ENCODE measurements at places on chromosomes 12 and 14. TPM values are rescaled to one million over a fixed set of nuclear protein-coding genes. Genes with fewer than 3 reads are reported as not detected.

Gene FAM181A
- not detected for total RNA-seq

Gene SIX1
- 0.58 TPM for total RNA-seq

Gene DNAI7
- total RNA-seq, result not detected

Gene GLIPR1
- 13.3 TPM for total RNA-seq

Gene FRMD6
- 44.9 TPM for total RNA-seq

Gene SLC10A1
- total RNA-seq, result not detected

DNA sequence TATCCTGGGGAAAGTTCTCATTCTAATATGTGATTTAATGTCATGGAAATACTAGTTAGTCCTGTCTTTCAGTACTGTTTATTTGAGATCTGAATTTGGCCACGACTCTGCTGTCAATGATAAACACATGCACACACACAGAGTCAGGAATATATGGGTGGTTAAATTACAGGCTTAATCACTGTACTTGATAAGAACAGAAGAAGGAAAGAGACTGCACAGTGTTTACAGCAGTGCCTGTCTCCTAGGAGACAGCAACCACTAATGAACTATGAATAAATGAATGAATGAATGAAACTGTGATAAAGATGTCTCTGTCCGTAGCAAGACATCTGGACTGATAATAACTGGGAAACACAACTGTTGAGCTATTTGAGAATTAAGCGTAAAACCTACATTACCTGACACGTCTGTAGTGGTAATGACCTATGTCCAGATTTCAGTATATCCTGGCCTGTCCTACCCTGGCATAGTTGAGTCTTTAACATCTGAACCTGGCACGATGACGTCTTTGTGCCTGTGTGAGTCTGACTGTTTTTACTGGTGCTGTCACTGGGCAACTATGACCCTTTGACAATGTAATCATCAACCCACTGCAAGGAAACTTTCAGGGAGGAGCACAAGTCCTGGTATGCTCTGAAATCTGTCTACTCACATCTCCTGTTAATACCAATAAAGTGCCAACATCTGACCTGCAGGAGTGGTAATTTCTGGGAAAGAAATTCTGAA lies 524.6 kb downstream of the TMEM132D start:
- DNase-seq, result no peak

DNA sequence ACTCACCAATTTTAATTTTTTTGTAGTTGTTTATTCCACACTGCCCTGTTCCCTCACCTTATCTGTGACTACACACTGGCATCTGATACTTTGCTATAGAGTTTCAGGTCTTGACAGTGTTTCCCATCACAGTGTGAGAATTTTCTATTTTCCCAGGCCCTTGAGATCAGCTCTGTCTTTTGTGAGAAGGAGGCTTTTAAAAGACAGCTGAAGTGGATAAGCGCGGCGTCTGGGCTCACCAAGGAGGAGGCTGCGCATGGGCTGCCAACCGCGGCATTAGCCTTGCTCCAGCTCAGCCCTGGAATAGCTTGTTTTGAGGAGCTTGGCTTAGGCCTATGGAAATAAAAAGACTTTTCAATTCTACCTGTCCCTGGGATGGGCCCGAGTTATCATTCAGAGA lies 181.3 kb downstream of the RMST start:
- DNase-seq, result peak; percentile 80

- DNase-seq, result no peak
Observed at GRCh38 chr14:103104654-103105452, 10.3 kb downstream of the EXOC3L4 start.

- DNase-seq, result no peak
Observed at GRCh38 chr14:87992346-87992717, 650 bp downstream of the GALC start.

- no peak for DNase-seq
Observed at GRCh38 chr12:18551701-18552100, 186.1 kb downstream of the PLCZ1 start.

DNA sequence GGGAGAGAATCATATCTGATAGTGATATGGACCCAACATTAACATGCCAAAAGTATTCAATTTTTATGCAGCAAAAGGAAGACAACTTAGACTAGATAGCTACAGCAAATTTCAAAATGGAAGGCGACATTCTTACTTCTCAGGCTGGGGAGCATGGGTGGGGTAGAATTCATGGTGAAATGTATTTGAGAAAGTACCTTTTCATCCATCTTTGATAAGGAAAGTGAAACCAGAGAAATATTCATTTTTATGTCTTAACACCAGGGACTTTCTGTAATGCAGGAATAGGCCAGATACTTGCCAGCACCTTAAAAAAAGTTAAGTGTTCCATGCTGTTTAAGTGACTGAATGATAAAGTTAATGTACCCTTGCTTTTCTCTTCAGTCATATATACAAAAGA lies 13.4 kb downstream of the BTG1 start:
- no peak for DNase-seq

GRCh38 chr12:79274501-79275064 lies 410.0 kb downstream of the SYT1 start:
- DNase-seq, result no peak

- DNase-seq, result no peak
Observed at GRCh38 chr12:105167346-105167745, 59.8 kb downstream of the WASHC4 start.

- no peak for DNase-seq
Observed at GRCh38 chr12:80470403-80470802, 26.4 kb downstream of the PTPRQ start.

DNA sequence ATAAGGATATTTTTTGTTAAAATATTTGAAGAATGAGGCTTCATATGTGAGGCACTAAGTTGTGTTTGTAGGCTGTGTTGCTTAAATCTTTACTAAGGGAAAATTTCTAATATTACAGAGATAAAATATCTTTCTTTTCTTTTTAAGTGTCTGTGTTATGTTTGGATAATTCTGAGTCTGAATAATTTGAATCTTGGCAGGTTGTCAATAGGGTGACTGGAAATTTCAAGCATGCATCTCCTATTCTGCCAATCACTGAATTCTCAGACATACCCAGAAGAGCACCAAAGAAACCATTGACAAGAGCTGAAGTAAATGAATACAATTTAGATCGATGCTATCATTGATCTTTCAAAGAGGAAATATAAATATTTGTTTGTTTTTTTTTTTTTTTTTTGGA lies 29.4 kb downstream of the TMPO start:
- DNase-seq, result no peak

DNA sequence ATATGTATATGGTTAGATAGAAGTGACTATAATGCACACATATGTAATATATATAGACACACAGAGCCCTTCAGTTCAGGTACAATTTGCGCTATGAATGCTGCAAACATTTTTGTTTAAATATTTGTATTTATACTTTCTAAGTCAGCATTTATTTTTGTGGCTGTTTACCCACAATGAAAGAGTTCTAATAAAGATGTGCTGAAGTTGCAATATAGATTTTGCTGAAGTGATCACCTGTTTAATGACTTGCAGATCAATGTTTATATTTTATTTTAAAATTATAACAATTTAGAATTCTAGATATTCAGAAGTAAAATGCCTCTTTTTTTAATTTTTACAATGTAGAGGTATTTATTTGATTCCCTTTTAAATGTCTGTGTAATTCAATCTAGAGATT lies 3.5 kb downstream of the FOXG1 start:
- DNase-seq, result no peak

- DNase-seq, result no peak
Observed at GRCh38 chr14:84806181-84806580, 723.8 kb upstream of the FLRT2 start.

Measured in esophagus muscularis mucosa (tissue), 4 donors.